ENCODE measurements at places on chromosomes 3 and 15.

DNA sequence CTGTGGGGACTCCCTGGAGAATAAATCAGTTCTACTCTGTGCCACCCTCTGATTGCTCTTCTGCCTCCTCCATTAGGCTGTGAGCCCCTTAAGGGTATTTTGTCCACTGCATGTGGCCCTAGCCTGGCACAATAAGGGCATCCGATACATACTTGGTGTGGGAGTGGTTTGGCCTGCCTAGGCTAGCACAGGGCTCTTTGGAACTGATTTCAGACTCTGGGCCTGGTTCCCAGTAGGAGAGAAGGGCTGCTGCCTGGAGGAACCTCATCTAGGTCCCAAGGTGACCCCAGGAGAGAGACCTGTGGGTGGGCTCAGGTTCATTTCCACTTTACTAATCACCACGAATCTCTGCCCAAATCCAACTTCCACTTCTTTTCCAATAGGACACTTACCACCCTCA lies 5.3 kb upstream of the CTDSPL start:
- DNase-seq: no peak

GRCh38 chr3:112856537-112856936 lies 9.9 kb upstream of the CD200R1L start:
- DNase-seq: no peak

DNA sequence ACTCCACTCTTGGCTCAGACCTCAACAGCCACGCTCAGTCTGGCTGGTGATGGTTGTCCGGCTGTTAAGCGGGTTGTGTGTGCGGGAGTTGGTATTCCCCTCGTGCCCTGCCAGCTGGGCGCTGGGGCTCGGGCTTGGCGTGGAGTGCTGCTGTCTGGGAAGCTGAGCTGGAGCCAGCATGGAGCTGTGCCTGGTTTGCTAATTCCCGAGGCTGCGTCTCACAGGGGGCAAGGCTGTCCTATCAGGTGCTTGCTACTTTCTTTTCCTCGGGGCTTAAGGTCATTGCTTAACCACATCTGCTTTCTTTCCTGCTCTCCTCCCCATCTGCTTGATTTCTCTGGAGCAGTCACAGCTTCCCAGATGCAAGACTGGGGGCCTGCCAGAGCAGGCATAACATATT lies 29.9 kb downstream of the PDIA5 start:
- DNase-seq: no peak

GRCh38 chr3:42288385-42288784 lies 22.4 kb upstream of the CCK start:
- no peak for DNase-seq

GRCh38 chr15:80750575-80750974 lies 28.6 kb upstream of the CEMIP start:
- DNase-seq: no peak

- no peak for DNase-seq
Measured at GRCh38 chr15:81211376-81211775, 14.7 kb downstream of the IL16 start.

- no peak for DNase-seq
Measured at GRCh38 chr3:76651784-76652183, 388.1 kb upstream of the ROBO2 start.

DNA sequence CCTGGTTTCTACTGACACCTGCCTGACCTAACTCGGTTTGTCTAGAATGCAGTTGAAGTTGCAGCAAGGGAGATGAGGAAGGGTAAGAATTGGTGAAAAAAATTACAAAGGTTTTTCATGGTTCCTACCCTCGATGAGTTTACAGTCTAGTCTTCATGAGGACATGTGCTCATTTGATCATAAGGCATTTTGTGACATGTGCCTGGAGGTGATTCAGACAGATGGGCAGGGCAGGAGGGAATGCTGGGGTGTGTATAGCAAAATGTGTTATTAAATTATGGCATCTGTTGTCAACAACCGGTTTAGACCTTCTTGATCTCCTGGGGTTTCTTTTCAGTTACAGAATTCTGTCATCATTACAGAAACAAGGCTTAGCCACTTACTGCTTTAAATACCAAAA lies 101.2 kb downstream of the CACNA1D start:
- DNase-seq: no peak

DNA sequence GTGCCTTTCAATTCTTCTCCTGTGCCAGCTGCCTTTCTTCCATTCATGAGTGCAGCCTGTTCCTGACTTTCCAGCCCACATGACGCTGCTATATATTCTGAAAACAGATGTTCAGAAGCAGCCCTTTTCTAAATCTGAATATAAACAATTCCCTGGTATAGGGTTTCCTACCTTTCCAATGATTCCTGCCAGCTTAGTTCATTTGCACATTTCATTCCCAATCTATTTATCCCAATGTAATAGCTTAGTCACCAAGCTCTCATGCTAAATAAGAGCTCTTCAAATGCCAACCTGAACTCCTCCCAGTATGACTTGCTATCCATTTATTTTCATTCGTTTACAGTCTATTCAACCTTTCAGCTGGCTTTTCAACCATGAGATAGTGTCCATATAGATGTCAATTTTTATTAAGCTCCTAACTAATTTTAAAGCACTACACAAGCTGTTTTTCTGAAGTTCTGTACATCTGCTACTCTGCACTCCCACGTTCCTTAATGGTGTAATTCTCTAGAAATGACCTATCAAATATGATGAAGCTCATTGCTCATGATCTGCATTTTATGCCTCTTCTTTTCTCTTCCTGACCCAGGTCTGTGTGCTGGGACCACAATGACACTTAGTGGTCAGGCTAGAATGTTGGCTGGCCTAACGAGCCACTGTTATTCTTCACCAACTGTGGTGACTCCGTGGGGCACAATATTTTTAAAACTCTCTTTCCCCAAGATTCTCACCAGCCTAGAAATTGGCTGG lies 605.0 kb upstream of the TBL1XR1 start:
- DNase-seq: no peak

DNA sequence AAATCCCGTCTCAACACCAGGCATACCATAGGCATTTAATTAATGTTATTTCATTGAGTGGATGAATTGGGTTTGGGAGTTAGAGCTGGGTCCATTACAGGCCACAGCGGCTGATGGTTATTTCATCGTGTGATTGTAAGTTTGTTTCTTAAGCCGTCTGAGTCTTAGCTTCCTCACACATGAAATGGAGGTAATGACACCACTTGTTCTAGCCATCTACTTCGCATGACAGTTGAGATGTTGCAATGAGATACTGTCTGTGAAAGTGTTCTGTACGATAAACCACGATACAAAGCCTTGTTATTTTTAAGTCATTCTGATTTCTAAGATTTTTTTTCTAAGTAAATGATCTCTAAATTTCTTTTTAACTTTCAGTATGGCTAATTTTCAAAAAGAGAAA lies 8.6 kb upstream of the TP63 start:
- DNase-seq: no peak

DNA sequence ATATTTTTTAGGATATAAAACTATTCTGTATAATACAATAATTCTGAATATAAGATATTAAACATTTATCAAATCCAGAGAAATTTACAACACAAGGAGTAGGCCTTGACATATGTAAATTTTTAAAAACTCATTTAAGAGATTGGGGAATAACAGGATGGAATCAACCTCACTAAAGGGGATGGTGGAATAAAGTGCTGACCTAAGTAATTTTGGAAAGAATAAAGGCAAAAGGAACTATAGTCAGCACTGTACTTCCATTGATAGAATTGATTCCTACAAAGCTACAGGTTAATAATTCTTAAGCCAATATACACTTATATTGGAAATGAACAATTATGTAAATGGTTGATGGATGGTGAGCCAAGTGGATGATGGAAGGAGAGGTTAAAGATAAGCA lies 549.3 kb downstream of the TBL1XR1 start:
- DNase-seq: no peak

DNA sequence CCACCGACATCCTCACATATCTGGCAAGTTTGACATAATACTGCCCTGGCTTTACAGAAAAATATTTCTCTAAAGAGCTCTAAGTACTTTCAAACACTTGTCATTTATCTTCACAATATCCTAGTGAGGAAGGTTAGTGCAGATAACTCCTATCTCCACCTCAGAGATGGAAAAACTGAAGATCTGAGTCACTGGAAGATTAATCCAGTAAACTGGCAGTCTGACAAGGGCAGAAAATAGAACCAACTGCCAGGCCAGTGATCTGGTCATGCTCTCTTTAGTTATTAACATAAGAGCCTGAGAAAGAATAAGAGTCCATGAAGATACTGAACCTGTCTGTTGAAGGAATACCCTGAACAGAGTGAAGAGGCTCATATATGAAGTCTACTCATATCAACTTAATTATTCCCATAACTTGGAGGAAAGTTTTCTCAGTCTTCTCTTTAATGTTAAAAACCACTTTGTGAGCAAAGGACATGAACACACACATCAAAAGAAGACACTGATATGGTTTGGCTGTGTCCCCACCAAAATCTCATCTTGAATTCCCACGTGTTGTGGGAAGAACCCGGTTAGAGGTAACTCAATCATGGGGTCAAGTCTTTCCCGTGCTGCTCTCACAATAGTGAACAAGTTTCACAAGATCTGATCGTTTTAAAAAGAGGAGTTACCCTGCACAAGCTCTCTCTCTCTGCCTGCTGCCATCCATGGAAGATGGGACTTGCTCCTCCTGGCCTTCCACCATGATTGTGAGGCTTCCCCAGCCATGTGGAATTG lies 61.4 kb downstream of the GOLIM4 start:
- DNase-seq: no peak

DNA sequence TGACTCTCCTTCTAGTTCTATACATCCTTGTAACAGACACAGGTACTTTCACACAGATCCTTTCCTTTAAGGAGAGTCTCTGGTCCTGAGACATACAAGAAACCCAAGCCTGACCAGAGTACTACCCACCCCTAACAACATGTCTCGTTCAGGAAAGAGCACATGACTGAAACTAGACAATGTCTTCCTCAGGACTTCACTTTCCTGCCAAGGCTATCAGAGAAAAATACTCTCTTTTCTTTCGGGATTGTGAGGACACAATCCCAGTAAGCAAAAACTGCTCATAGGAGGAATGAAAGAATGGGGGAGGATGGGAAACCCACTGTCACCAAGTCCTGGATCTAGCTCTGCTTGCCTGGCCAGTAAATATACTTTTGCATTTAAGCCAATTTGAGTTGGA lies 11.5 kb upstream of the ANKRD28 start:
- DNase-seq: no peak
